ENCODE measurements at places on chromosomes 2 and 18.

DNA sequence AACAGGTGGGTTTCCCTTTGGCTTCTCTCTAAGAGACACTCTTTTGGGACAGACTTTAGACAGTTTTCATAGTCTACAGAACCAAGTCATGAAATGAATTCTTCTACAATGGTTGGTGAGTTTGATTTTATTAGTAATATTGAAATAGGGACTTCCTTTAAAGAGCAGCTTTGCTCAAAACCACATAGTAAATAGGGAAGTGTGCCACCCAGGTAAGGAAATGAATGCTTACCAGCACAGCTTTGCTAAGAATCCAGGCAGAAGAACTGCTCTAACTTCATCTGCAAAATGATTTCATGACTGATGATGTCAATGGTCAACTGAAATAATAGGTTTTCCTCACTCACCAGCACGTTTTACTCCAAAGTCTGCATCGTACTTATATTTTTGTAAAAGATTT, 89.2 kb downstream of the NYAP2 start:
- no peak for DNase-seq

DNA sequence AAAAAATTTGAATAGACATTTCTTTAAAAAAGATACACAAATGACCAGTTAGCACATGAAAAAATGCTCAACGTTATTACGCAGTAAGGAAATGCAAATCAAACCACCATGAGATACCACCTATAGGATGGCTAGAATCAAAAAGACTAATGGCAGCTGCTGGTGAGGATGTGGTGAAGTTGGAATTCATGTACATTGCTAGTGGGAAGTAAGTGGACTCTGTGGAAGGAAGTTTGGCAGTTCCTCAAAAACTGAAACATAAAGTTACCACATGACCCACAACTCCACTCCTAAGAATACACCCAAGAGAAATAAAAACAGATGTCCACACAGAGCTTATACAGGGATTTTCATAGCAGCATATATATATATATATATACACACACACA, 51.2 kb downstream of the MBP start:
- DNase-seq: no peak

DNA sequence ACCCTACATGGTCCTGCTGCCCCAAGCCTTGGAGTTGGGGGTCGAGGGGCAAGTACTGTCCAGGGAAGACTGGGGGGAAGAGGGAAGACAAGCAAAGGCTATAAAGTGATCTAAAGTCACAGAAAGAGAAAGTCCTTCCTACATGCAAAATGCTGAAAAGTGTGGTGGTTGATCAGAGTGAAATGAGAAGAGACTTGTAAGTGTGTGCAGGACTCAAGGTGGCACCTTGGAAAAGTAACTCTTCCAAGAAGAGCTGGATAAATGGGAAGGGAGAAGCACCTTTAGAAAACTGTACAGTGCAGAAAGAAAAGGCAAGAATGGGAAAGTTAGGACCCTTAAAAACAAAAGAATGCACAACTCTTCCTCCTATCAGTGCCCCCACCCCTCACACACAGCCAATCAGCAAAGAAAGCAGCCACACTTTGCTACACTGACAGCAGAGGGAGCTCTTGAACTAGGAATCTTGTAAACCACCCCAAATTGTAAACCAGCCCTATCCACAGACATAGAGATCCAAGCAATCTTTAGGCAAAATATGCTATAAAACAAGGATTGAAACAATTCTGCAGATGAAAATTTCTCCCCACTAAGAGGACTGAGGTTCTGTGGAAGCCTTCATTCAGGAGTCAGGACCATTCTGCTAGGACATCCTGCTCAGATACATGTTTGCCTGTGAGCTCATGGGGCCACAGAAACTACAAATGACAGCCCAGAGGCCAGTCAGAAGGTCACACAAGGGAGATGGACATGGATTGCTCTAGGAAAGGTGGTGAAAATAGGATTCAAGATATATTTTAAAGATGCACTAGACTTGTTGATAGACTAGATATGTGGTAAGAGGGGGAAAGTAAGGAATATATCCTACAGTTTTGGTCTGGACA, 146.4 kb downstream of the FTCDNL1 start:
- no peak for DNase-seq

GRCh38 chr2:181675254-181675653, 5.1 kb downstream of the NEUROD1 start:
- no peak for DNase-seq

DNA sequence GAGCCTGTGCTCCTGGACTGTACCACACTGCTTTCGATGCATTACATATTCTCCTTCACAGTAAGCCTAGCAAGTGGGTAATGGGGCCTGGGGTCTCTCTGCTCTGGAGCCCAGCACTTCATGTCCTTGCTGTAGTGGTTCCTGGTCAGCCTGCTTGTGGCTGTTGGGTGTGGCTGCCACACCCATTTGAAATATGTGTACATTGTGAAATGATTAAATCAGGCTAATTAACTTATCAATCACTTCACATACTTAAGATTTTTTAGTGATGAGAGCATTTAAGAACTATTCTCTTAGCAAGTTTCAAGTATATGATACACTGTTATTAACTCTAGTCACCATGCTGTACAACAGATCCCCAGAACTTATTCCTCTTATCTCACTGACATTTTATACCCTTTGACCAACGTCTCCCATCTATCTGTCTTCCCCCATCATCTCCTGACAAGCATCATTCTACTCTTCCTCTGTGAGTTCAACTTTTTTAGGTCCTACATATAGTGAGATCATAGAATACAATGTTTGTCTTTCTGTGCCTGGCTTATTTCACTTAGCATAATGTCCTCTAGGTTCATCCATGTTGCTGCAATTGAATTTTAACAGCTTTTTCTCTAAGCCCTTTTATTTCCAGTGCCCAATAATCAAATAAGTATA, 92.1 kb downstream of the LYPD6 start:
- DNase-seq: no peak

Data from activated CD8-positive, alpha-beta memory T cell treated with anti-CD3 and anti-CD28 coated beads for 1 hour (primary cell).